ENCODE measurements at places on chromosomes 2 and 18.

DNA sequence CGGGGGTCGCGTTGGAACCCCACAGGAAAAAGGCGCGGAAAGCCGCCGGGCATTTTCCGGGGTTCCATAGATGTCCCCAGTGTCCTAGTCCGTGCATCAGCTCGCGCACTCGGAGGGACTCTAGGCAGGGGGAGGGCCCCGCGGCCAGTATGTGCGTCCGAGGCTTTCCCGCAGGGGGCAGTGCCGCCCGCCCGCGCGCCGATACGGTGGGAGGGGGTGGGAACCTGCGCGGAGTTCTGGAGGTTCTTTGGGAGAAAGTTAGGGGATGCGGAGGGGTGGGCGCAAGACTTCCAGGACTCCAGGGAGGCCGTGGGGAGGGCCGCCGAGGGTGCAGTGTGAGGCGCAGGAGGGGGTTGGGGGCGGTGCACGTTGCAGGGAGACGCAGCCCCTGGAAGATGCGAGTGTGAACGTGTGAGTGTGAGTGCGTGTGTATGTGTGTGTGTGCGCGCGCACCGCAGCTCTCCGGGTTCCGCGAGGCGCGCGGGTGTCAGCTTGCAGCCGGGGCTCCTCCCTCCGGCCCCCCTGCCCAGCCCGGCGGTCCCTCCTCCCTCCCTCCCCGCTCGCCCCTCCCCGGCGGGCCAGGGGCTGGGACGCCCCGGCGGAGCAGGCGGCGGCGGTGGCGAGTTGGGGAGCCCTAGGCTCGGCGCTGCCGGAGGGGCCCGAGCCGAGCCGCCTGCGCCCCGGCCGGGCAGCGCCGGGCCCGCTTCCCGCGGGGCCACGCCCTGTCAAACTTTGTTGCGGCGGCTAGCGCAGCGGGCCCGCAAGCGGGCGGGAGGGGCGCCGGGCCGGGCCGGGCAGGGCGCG, at the start of gene TCF7L1:
TCF7L1 (plus strand) TSS at position 559 of the 804 bp plus-strand sequence. CDS start 293 bp downstream, outside the sequence.
- no peak for DNase-seq

DNA sequence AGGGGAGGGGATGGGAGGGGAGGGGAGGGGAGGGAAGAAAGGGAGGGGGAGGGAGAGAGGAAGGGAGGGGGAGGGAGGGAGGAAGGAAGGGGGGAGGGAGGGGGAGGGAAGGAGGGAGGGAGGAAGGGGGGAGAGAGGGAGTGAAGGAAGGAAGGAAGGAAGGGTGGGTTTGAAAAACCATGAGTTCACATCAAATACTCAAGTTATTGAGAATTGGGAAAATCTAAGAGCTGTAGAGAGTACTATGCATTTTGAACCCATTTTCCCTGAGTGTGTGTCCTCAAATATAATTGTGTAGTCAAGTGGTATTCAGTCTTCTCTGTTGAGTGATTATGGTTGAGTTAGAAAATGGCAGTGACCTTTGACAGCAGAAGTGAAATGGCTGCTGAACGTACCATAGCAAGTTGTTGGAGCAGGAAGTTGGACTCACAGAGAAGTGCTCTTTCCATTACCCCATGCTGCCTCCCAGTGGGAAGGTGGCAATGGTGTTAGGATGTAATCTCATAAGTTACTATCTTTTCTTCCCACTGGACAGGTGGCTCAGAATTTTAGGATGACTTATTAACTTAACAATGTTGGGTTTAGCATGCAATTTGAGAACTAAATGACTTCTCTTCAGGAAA, 214.6 kb downstream of the SETBP1 start:
- no peak for DNase-seq

DNA sequence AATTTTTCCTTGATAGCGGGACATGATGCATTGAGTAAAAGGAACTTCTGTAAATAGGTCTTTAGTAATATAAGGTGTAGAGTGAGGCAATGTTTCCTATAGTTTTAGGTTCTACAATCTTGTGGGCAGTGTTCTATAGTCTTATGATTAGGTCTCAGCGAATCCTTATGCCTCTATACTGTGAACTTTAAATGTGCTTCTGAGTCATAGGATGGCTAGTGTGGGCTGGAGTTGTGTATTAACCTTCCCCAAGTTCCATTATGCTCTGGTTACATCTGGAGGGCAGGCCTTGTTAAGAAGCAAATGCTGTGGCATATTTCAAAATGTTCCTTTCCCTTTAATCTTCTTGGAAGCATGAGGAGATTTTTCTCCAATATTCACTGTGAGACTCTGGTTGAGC, 73.5 kb downstream of the ROCK2 start:
- DNase-seq: no peak

GRCh38 chr2:117815946-117816345, 1.5 kb downstream of the DDX18 start:
- no peak for DNase-seq

GRCh38 chr2:74548285-74548899, 5.3 kb downstream of the LOXL3 start:
- DNase-seq: no peak

GRCh38 chr18:34467058-34467457, 242.3 kb upstream of the NOL4 start:
- no peak for DNase-seq

DNA sequence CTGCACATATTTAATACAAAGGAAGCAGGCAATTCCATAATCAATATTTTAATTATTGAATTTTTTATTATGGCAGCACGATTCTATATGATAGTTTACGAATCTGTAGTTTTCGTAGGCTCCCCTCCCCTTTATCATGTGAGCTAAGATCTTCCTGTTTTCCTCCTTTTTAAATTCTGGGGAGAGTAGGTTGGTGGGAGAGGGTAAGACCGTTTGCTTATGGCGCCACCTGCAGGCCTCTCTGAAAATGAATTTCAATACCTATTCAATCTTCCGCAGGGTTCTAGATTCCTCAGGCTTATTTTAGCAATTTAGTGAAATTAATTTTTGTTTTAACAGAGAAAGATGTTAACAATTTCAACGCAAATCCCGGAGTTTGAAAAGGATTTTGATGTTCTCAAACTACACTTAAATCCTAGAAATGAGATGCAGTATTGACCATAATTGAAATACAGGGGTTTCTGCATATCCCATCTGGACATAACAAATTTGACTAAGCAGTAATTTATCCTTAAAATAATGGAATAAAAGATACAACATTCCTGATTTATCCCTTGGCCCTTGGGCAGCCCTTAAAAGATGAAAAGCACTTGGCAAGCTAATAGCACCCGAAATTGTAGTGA, 12.8 kb upstream of the GBX2 start:
- DNase-seq: no peak

DNA sequence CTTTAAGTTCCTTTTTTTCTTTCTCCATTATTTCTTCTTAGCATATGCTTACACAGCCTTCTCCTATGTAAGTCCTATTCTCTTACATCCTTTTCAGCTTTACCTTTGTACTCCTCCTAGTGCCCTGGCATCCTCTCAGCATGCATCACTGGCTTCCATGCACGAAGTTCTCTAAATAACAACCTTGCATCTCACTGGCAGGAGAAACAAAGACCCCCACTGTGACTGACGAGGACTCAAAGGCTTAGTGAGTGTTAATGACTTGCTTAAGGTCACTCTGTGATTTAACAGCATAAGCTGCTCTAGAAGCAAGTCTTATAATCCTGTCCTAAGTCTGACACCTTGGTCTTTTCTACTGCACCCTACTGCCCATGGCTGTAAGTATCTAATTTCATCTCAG, 1236.0 kb upstream of the CELF4 start:
- DNase-seq: no peak

DNA sequence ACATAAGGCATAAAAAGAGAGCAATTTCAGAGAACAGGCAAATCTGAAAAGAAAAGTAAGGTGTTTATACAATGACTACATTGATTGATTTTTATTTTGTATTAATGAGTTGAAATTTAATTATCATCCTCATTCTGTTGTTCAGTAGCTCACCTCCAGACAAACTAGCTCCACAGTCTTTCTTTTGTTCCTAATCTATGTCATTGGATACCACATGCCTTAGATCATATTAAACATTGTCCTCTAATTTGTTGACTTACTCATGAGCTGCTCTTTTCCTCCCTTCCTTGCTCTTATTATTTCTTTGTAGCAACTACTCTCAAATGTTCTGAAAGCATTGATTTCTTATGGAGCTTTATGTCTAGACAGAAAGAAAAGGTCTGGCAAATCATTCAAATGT, 185.5 kb upstream of the ZSWIM2 start:
- no peak for DNase-seq

GRCh38 chr18:2612996-2613395, 41.6 kb downstream of the NDC80 start:
- DNase-seq: no peak

GRCh38 chr2:25714740-25715139, 41.4 kb upstream of the DTNB start:
- DNase-seq: no peak

DNA sequence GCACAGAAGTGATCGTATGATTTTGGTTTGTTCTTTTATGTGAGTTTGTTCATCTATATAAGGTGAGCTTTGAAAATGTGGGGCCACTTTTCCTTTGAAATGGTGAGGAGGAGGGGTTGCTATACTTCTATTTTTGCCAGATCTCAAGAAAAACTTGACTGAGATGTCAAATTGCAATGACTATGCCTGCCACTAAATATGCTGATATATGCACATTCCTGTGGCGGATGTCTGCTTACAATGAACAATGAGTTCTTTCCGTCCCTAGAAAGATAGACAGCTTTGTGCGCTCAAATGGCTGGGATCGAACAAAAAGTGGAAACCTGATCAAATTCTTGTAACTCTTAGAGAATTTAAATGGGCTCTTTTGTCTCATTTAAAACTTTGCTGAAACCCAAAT, 28.7 kb downstream of the MYT1L start:
- no peak for DNase-seq

- DNase-seq: no peak
Measured at GRCh38 chr18:48832938-48833700, 117.6 kb downstream of the SMAD7 start.

DNA sequence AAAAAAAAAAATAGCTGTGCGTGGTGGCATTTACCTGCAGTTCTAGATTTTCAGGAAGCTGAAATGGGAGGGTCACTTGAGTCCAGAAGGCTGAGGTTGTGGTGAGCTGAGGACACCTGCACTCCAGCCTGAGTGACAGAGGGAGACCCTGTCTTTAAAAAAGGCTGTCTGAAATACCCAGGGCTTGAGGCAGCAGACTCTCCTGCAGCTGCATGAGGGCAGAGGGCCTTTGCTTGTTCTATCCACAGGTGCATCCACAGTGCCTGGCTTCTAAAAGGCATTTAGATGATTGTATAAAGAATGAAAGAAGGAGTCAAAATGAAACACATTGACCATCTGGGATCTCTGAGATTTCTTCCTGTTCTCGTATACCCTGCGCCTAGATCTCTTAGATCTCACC, 152.9 kb downstream of the MGAT5 start:
- DNase-seq: no peak
